ENCODE measurements at places on chromosomes 4 and X.
A peak's percentile ranks its signal among the peaks of the same experiment; 100 is the strongest.

DNA sequence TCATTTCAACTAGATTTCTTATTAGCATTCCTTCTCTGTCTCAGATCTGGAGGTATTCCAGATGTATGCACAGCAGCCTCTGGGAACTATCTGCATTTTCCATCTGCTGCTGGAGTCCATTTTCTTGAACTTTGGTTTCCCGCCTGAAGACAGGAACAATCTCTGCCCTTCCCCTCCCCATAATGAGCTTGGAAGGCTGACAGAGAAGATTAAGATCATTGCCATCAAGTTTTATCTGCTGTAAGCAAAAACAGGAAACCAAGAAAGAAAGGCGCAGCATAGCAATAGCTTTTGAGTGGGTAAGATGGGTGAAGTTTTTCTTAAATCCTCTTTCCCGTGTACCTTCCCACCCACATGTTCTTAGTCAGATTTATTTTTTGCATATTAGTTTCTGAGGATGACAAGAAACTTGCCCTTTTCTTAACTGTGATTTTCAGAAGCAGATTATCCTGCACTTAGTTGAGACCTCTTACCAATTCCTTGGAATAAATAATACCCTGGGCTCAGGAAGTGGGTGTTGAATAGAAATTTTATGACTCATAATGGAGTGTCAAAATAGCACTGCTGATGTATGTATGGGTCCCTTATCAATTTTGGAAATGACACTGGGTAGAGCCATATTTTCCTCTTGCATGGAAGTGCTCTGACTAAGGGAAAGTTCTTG lies 78.3 kb downstream of the CT47B1 start:
- peak; percentile 8 for DNase-seq

- no peak for DNase-seq
Observed at GRCh38 chr4:153771046-153771445, 11.2 kb upstream of the RNF175 start.

DNA sequence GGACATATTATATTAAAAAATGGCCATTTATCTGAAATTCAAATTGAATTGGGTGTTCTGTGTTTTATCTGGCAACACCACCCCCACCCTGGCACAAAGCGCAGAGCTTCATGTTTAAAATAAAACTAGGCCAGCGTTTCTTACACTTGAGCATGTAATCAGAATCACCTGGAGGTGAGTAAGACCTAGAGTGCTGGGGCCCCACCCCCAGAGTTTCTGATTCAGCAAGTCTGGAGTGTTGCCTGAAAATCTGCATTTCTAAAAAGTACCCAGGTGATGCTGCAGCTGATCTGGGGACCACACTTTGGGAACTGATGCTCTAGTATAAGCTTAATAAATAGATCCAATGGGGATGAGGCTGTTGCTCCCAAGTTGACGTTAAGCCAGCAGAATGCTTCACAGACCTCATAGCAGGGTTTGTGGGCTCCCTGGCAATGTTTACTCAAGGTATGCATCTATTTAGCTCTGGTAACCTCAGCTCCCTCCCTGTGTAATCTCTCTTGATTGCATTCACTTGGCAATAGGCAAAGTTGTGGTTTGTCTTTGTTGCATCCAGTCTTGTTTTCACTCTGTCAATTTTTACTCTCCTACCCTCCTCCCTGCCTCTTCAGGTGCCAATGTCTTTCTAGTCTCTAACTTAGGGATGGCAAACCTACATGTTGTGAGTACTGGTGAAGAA lies 99.8 kb upstream of the TEX13D start:
- peak; percentile 71 for DNase-seq

DNA sequence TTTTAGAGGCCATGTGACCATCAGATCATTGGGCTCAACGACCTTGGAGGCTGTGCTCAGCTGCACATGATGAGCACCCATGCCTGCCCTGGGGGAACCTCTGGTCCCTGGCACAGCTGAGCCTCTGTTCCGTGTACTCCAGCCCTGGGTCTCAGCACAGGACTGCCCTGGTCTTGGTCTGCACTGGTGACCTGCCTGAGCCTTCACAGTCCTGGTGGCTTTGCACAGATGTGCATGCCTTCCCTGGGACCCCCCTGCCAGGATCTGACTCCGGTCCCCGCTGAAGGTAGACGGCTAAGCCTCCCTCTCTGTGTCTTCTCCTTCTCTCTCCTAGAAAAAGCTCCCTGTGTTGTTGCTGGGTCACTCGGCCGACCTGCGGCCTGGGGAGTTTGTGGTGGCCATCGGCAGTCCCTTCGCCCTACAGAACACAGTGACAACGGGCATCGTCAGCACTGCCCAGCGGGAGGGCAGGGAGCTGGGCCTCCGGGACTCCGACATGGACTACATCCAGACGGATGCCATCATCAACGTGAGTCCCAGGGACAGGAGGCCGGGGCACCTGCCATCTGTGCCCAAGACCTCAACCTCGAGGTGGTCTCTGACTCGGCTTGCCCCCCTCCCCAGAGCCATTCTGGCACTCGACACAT lies 21.6 kb downstream of the HTRA3 start:
- DNase-seq: no peak

- DNase-seq: no peak
Observed at GRCh38 chr4:15489551-15489950, 19.9 kb downstream of the CC2D2A start.

GRCh38 chr4:150379454-150379853 lies 202.5 kb upstream of the MAB21L2 start:
- DNase-seq: no peak

DNA sequence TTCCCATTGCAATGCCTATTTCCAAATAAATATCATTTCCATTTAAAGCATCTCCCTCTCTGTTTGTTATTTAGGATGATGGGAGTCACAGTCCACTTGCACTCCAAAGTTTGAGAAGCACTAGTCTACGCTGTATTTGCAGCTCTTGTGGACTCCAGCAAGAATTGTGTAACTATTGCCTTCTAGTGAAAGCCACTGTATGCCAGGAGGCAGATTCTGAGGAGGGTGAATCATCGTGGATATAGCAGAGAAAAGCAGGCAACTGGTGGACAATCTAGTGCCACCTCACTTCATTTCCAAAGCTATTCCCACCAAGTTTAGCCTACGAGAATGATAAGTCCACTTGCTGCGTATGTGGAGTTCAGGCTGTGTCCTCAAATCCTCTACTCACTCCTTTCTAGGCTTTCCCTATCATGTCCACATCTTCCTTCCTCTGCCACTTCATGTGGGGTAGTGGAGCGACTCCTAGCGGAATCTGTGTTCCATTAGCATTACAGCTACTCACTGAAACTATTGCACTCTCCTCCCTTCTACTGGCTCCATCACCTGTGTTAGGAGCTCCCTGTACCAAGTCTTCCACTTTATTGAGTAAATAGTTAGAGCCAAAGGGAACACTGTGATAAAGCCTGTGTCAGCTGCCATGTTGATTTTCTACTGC lies 501.8 kb upstream of the GALNT7 start:
- DNase-seq: peak; percentile 25

DNA sequence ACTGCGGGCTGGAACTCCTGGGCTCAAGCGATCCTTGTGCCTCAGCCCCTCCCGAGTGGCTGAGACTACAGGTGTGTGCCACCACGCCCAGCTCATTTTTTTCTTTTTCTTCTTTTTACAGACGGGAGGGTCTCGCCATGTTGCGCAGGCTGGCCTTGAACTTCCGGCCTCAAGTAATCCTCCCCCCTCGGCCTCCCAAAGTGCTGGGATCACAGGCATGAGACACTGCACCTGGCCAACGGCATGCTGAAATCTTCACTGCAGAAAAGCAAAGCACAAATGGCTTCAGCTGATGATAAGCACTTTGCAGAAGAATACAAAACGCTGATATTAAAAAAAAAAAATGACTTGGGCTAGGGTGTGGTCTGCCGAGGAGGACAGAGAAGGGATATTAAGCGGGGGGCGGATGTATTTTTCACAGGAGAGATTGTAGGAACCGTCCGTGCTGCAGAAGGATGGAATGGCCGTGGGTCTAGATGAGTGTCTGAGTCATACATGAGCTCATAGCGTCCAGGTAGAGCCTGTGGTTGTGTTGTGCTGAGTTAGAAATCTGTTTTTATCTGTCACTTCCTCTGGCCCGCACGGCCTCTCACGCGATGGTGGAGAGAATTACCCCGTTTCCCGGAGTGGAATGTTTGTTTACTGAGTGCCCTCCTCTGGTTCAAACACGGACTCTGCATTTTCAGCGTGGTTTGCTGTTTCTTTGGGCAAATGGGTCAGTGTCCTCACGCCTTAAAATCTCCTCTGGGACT lies 8.5 kb upstream of the AKAP17A start:
- DNase-seq: no peak

DNA sequence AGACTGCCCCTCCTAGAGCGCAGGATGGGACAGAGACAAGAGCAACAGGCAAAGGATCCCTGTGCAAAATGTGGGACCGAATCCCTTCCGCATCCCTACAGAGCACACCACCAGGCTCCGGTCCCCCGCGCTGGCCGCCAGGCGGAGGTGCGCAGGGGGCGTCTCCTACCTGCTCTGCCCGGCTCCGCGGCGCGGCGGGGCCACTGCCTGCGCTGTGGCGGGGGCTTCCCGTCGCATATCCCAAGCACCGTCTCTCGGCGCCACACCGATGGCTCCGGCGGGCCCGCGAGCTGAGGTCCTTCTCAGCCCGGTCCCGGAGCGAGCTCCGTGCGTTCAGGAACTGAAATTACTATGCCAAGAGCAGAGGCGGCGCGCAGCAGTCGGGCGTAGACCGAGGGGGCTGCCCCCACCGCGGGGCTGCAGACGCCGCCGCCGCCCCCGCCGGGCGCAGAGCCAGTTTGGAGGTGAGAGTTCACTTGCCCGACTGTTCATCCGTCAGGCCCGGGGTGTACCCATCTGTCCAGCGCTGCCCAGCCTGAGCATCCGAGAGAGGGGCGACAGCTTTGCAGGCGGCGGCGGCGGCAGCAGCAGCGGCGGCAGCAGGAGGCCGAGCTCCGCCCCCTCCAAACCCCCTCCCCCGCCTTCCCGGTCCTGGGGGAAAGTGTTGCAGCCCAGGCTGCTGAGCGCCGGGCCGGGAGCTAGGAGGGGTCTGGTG lies at the start of gene GPRIN3:
TSS of gene GPRIN3 (minus strand) at position 355 of the 715 bp plus-strand sequence. CDS start 57,690 bp downstream, outside the sequence.
- peak; percentile 64 for DNase-seq

DNA sequence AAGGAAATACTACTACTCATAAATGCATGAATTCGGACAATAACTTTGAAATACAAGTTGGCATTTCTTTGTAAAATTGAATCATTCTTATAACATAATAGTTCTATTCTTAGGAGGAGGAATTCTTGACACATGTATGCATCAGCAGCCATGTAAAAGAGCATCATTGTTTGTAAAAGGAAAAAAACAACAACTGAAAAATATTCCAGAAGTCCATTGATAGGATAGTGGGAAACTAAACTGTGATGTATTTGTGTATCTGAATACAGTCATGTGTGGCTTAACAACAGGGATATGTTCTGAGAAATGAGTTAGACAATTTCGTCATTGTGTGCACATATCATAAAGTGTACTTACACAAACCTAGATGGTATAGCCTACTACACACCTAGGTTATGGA lies 102.0 kb upstream of the SH3RF1 start:
- no peak for DNase-seq

DNA sequence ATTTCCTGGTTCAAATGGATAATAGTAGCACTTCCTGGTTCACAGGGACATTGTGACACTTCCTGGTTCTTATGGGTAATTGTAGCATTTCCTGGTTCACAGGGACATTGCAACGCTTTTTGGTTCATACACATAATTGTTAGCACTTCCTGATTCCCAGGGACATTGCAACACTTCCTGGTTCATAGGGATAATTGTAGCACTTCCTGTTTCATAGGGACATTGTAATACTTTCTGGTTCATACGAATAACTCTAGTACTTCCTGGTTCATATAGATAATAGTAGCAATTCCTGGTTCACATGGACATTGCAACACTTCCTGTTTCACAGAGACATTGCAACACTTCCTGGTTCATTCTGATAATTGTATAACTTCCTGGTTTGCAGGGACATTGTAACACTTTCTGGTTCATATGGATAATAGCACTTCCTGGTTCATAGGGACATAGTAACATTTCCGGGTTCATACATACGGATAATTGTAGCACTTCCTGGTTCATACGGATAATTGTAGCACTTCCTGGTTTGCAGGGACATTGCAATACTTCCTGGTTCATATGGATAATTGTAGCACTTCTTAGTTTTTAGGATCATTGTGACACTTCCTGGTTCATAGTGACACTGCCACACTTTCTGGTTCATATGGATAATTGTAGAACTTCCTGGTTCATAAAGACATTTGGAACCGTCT lies 61.6 kb upstream of the CD99 start:
- DNase-seq: no peak

DNA sequence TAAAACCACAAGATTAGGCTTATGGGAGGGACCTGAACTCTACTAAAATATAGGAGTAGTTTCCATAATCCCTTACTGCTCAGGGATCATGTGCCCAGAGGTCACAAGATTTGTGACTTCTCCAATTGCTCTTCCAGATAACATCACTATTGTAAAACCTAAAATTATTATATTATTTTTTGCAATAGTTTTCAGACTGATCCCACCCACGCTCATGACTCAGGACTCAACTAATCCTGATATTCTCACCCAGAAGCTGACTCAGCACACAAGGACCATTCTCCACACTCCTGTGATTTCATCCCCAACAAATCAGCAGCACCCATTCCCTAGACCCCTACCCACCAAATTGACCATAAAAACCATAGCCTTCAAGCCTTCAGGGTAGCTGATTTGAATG lies 24.0 kb upstream of the RPL34 start:
- DNase-seq: no peak

DNA sequence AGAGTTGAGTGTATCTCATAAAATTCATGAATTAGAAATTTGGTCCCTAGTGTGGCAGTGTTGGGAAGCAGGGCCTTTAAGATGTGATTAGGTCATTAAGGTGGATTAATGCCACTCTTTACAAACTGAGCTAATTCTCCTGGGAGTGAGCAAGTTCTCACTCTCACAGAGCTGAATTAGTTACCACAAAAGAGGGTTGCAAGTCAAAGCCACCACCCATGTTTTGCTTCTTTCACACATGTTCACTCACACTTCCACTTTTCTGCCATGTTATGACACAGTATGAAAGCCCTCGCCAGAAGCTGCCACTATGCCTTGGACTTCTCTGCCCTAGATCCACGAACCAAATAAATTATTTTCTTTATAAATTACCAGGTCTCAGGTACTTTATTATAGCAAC lies 332.1 kb downstream of the ARAP2 start:
- no peak for DNase-seq

GRCh38 chr4:129095811-129096454 lies at the start of gene C4orf33:
Gene C4orf33 (plus strand): TSS chr4:129096152. CDS start chr4:129102611, 6,459 bp downstream.
- DNase-seq: peak; percentile 78

- DNase-seq: peak; percentile 36
Observed at GRCh38 chr4:81255524-81255923, 40.5 kb upstream of the PRKG2 start.

GRCh38 chrX:69362856-69363255 lies 141.3 kb upstream of the NALF2 start:
- DNase-seq: no peak

DNA sequence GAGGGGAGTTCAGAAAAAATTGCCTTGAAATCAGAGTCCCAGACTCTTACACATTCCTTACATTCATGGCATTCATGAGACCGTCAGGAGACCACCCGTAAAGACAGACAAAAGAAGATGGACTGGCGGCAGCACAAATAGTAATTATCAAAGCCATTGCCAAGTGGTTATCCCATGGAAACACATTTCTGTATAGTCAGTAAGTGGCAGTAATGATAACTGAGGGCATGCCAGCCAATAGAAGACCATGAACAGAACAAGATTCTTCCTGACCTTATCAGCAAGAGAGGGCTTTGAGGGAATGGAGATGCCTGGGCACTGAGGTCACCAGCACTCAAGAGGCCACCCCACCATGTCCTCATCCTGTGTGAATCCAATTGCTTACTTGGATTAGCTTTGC lies 121.7 kb upstream of the HCCS start:
- DNase-seq: peak; percentile 49
